ENCODE measurements at places on chromosomes 1 and 21.

DNA sequence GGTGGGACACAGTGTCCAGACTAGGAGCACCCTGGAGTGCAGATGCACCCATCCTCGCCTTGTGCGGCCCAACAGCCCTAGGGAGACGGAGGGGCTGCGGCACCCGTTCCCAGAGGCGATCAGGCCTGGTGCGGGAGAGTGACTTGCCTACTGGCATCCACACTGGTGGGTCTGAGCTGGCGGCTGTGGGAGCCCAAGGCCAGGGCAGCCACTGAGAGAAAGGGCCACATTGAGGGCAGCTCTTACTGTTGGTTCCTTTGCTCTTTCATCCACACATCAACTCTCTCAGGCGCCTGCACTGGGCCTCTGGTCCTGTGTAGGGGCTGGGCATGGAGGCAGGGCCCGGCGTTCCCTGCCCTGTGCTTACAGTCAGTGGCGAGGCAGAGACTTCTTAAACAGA lies 8.6 kb downstream of the PODN start:
- DNase-seq, result no peak

DNA sequence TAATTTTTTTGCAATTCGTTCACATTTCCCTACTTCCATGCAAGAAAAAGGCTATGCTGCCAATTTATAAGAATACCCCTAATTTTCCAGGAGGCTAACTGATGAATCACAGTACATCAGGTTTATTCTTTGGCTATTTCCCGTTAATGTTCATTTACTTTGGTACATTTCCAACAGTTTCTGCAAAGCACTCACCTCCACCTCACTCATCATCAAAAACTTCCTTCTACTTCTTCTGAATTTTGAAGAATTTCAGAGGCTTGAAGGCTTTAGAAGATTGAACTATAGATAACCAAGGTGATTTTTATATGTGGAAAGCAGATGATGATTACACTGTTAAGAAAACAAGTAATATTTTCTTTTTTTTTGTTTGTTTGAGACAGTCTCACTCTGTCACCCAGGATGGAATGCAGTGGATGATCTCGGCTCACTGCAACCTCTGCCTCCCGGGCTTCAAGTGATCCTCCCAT lies 60.5 kb upstream of the HP1BP3 start:
- no peak for DNase-seq

GRCh38 chr1:59266927-59267293 lies 30.0 kb upstream of the FGGY start:
- DNase-seq, result no peak

GRCh38 chr1:202146993-202147392 lies 2.5 kb upstream of the ARL8A start:
- no peak for DNase-seq

- no peak for DNase-seq
These were observed 1922.8 kb downstream of the MRPL39 start for GRCh38 chr21:23684431-23684830.

- no peak for DNase-seq
These were observed 34.9 kb upstream of the IVNS1ABP start for GRCh38 chr1:185351734-185352466.

DNA sequence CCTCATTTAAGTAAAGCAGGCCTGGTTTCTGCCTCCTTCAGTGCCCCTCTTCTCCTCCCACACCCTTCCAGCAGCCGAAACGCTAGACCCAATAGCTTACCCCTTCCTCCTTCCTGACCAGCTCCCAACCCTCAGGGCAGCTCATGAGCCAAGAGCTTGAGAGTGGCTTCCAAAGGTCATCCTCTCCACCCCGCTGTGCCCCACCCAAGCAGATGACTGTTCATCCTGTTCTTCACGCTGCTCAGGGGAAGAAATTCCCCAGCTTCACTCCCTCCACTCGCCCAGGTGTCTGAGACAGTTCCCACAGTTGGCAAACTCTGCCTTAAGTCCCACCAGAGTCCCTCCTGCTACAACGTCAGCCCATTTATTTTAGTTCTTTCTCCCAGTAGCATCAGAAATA lies 23.4 kb downstream of the ARHGEF19 start:
- DNase-seq, result no peak

DNA sequence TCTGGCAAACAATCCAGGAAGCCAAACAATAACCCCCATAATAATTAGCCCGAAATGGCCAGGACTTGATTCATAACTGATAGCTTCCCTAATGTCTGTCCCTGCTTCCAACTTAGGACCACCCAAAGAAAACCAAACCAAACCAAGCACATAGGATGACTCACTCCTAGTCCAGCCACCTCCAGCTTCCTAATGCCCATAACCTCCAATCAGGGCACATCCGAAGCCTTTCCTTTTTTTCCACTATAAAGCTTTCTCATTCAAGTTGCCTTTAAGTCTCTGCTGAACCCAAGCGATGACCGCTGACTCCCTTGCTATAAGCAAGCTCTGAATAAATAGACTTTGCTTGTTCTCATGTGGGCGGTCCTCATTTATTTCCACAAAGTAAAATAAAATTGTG lies 40.4 kb downstream of the PCNX2 start:
- DNase-seq, result no peak

GRCh38 chr1:97943354-97943753 lies 22.5 kb upstream of the DPYD start:
- no peak for DNase-seq

GRCh38 chr21:34132926-34133325 lies 59.5 kb downstream of the MRPS6 start:
- no peak for DNase-seq

DNA sequence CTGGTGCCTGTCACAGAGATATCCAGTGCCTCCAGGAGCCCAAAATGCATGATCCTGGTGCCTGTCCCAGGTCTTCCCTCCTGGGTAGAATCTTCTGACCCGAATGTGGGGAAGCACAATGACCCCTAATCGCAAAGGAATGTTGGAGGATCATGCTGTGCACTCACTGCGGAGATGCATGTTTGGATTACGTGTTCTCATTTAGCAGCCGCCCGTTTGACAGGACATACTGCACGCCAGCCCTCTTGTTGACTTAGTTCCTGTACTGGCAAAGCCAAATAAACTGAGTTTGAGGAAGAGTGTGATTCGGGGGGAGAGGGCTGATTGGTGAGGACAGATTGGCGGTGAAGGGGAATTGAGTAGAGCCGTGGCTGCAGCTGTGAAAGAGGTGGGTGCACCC lies 85.9 kb upstream of the SIM2 start:
- no peak for DNase-seq

- DNase-seq, result no peak
These were observed 165.1 kb upstream of the SNX7 start for GRCh38 chr1:98496256-98496995.

- DNase-seq, result no peak
These were observed 64.9 kb downstream of the FGGY start for GRCh38 chr1:59361766-59362165.

- DNase-seq, result no peak
These were observed 94.6 kb upstream of the DAB1 start for GRCh38 chr1:57518496-57518895.

GRCh38 chr1:243287652-243288051 lies 31.8 kb downstream of the SDCCAG8 start:
- DNase-seq, result no peak

- DNase-seq, result no peak
These were observed 69.0 kb upstream of the MARK1 start for GRCh38 chr1:220458936-220459335.

DNA sequence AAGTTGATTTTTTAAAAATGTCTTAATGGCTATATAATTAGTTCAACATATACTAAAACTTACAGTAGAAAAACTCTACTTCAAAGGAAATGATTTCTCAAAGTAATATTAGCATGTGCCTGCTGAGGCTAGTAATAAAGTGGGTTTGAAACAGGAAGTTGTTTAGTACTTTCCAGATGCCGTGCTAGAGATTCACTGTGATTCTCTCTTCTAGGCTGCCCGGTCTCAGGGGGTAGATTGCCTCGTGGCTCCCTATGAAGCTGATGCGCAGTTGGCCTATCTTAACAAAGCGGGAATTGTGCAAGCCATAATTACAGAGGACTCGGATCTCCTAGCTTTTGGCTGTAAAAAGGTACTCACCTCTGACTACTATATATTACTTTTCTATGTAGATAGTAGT lies 9.1 kb downstream of the EXO1 start:
- no peak for DNase-seq

DNA sequence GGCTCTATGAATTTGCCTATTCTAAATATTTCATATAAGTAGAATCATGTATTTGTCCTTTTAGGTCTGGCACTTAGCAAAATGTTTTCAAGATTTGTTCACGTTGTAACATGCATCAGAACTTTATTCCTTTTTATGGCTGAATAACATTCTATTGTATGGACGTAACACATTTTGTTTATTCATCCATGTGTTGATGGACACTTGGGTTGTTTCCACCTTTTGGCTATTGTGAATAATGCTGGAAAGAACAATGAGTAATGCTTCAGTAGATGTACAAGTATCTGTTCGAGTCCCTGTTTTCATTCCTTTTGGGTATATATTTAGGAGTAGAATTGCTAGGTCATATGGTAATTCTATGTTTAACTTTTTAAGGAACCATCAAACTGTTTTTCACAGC lies 24.7 kb downstream of the SLC35A3 start:
- no peak for DNase-seq

- DNase-seq, result no peak
These were observed 23.8 kb downstream of the THEM4 start for GRCh38 chr1:151885479-151885878.

- DNase-seq, result no peak
These were observed 11.5 kb downstream of the SLX9 start for GRCh38 chr21:44951186-44951915.

DNA sequence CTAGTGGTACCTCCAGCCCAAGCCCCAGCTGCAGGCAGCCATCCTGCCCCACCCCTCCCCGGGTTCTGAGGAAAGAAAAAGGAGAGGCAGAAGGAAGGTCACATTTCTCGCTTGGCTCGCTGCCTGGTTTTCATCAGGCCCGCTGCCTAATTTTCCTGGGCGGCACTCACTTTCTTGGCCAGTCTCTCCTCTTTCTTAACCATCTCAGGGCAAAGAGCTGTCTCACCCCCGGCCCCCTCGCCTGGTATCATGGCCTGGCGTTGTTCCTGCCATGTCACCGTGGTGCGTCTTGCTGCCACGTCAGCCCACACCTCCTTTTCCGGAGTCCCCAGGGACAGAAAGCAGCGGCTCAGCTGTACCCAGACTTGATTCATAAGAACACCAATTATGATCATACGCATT lies 26.6 kb upstream of the CASZ1 start:
- no peak for DNase-seq

GRCh38 chr1:202133001-202133400 lies 10.3 kb downstream of the GPR37L1 start:
- no peak for DNase-seq

GRCh38 chr1:39214021-39214713 lies 9.7 kb downstream of the MACF1 start:
- DNase-seq, result no peak

- no peak for DNase-seq
These were observed 1.8 kb downstream of the TXNIP start for GRCh38 chr1:145994391-145995120.

- no peak for DNase-seq
These were observed 54.3 kb upstream of the SERBP1 start for GRCh38 chr1:67484492-67484891.

DNA sequence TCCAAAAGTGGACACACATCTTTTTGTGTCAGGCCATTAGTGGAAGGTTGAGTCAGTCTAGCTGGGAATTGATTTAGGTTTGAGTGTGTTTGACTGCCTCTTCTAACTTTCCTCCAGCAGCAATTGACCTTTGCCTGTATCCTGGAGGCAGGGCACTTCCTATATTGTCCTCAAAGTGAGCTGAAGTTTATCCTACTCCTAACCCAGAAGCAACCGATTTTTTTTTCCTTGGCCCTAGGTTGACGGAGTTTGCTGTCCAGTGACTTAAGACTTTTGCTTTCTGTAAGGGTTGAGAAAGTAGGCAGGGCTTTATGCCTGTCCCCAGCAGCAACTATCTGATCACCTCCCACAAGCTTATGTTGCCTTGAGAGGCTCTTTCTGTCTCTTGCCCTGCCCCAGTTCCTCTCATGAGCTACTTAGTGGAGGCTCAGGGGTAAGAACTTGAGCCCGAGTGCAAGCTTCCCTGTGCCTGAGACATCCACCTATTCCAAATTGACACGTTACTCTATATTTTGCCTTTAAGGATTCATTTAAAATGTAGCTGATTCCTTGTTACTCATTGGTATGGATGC lies 30.9 kb downstream of the SLC35F3 start:
- DNase-seq, result no peak

- DNase-seq, result no peak
These were observed 1.0 kb downstream of the MANEAL start for GRCh38 chr1:37794372-37795339.

DNA sequence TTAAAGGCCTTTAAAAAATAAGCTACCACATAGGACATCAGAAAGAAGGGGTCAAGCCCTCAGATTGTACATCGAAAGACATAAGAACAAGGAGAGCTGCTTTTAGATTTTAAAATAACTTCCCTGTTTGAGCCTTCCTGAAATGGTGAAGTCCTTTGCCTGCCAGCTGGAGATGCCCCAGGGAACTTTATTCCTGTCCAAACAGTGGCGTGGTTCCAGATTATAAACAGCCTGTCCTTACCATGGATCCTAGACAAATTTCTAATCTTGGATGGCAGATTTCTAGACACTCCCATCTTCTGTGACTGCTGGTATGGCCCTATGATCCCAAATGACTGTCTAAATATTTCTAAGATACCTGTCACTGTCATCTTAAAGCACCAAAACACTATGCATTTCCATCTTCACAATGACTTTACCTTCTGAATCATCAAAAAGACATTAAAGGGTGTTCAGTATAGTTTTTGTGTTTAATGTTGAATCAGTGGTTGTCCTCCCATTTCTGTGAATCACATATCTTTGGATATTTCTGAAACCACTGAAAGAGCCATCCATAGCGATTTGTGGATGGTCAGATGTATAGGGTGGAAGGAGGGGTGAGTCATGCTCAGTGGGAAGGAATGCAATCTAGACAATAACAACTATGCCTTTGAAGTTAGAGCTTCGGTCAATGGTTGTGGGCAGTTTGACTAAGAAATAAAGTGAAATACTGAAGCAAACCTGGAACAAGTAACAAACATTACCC lies 23.2 kb downstream of the ILDR2 start:
- no peak for DNase-seq

DNA sequence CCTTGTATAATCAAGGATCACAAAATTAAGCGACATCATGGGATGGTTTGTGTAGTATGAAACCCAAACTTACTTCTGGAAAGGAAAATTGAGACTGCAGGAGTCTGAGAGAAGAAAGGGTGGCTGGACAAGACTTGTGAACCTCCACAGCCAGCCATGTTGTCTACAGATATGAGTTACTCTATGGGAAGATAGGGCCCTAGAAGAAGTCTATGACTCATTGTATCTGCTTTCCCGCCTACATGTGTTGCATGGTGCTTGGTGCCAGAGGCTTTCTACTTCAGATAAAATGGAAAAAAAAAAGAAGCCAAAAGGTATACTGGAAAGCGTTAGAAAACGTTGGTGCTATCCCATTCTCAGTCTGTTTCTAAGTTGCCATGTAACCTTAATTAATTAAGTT lies 18.7 kb upstream of the OR6N2 start:
- DNase-seq, result no peak

DNA sequence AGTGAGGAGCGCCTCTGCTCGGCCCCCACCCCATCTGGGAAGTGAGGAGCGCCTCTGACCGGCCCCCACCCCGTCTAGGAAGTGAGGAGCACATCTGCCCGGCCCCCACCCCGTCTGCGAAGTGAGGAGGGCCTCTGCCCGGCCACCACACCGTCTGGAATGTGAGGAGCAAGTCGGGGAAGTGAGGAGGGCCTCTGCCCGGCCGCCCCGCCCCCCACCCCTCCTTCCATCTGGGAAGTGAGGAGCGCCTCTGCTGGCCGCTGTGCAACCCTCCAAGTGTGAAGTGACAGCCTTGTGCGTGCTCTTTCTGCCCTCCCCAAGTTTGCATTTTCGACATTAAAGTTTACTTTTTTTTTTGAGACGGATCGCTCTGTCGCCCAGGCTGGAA lies 5.1 kb upstream of the ZZZ3 start:
- no peak for DNase-seq
